Cardiac muscle cell (in vitro differentiated cells and primary cell): ENCODE measurements at places on chromosomes 2 and 18. TPM values are rescaled to one million over a fixed set of nuclear protein-coding genes. Genes with fewer than 3 reads are reported as not detected.
A peak's percentile ranks its signal among the peaks of the same experiment; 100 is the strongest.

GRCh38 chr18:64253222-64253621 is 104.3 kb upstream of the LINC00305 start:
- peak overlapping the region; percentile 42 for H3K27ac ChIP-seq
- DNase-seq, result no peak

- no peak overlapping the region for H3K27ac ChIP-seq
- H3K4me1 ChIP-seq, result no peaks in the 10 kb centered on the region
- no peaks in the 10 kb centered on the region for H3K36me3 ChIP-seq
- peak; percentile 91 for DNase-seq
- peak overlapping the region; percentile 19 for H3K4me3 ChIP-seq
These were observed 11.8 kb downstream of the GAREM2 start for GRCh38 chr2:26184555-26185303.

DNA sequence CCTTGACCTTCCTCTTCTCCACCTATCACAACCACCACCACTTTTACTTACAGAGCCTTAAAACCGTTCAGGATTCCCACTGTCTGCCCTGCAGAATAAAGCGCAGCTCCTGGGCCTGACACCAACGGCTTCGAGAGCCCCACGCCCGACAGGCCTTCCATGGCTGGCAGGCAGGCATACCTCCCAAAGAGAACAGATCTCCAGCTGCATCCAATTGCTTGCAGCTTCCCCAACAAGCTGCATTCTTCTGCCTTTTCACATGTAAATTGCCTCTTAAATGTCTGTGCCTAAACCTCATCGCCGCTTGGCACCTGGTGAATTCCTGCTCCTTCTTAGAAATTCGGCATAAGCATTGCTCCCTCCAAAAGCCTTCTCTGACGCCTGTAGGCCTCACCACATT is 31.5 kb upstream of the FAM124B start:
- H3K27ac ChIP-seq, result no peak overlapping the region
- no peaks in the 10 kb centered on the region for H3K27me3 ChIP-seq
- H3K4me1 ChIP-seq, result no peaks in the 10 kb centered on the region
- no peak overlapping the region for H3K4me3 ChIP-seq
- no peak for DNase-seq

DNA sequence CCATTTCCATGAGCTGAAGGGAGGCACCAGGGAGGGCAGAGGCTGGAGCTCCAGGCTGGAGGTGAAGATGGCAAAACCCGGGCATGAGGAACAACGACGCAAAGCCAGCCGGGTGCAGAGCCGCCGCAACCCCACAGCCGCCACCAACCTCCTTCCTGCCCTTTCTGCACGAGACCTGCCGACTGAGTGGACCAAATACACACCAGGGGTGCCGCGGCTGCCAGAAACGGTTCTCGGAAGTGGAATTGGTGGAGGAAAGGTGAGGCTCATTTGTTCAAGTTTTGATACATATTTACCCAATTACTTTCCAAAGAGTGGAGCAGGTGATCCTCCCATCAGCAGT is 8.4 kb upstream of the CIDEA start:
- H3K4me3 ChIP-seq, result no peak overlapping the region
- no peak overlapping the region for H3K27ac ChIP-seq
- H3K4me1 ChIP-seq, result no peaks in the 10 kb centered on the region
- peaks cover 46% of the 10 kb centered on the region for H3K27me3 ChIP-seq
- DNase-seq, result no peak

Gene GKN2
- total RNA-seq, result not detected in 2 replicates

Gene OSR1
- total RNA-seq, result 20.8 and 22.3 TPM in 2 replicates

DNA sequence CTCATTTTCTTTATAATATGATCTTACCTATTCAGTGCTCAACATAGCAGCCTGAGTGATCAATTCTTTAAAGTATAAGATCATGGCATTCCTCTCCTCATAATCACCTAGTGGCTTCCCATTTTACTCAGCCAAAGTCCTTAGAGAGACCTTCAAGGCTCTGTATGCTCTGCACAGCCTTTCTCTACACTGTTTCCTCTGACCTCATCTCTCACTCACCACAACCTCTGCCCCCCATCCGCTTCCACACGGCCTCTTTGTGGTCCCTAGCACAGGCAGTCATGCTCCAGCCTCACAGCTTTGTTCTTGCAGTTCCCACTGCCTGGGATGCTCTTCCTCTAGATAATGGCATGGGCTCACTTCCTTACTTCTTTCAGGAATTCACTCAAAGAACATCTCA is 109.2 kb downstream of the HIBCH start:
- no peak overlapping the region for H3K27ac ChIP-seq
- H3K4me1 ChIP-seq, result peaks cover 10% of the 10 kb centered on the region
- no peak for DNase-seq

- no peaks in the 10 kb centered on the region for H3K36me3 ChIP-seq
- H3K27ac ChIP-seq, result no peak overlapping the region
- H3K4me1 ChIP-seq, result no peaks in the 10 kb centered on the region
- DNase-seq, result no peak
- H3K27me3 ChIP-seq, result no peaks in the 10 kb centered on the region
These were observed 336.2 kb downstream of the EPHA4 start for GRCh38 chr2:221235941-221236340.

GRCh38 chr18:31101183-31102024 is 817 bp downstream of the DSC2 start:
- no peaks in the 10 kb centered on the region for H3K27me3 ChIP-seq
- peaks cover 16% of the 10 kb centered on the region for H3K4me1 ChIP-seq
- H3K27ac ChIP-seq, result peak overlapping the region; percentile 98
- peak overlapping the region; percentile 73 for H3K4me3 ChIP-seq

DNA sequence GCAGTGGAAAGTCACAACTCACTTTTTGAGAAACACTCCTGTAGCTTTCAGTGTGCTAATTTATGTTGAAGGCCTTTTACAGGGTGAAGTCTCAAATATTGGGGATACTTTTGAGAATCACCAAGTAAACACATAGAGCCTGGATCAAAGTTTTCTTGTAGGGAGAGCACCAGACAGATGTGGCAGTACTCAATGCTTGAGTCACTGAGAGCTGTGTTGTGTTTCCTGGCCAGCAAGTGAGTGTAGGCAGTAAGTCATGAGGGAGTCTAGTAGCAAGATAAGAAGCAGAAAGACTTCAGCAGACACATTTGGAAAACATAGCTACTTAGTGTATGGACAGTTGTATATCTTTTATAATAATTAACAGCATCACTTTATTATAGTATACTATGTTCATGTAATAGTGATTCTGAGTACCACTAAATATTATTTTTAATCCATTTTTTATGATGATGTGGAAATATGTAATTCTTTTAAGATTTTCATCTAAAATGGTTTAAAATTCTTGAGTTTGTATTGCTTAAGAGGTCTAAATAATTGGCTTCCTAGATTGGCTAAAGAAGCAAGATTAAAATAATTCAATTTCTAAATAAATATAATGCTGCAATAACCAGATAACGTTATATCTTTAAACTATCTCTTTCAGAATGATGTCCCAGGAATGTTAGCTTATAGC is 12.8 kb downstream of the PSMD1 start:
- DNase-seq, result peak; percentile 18
- no peak overlapping the region for H3K4me3 ChIP-seq
- H3K27me3 ChIP-seq, result no peaks in the 10 kb centered on the region
- H3K27ac ChIP-seq, result no peak overlapping the region

DNA sequence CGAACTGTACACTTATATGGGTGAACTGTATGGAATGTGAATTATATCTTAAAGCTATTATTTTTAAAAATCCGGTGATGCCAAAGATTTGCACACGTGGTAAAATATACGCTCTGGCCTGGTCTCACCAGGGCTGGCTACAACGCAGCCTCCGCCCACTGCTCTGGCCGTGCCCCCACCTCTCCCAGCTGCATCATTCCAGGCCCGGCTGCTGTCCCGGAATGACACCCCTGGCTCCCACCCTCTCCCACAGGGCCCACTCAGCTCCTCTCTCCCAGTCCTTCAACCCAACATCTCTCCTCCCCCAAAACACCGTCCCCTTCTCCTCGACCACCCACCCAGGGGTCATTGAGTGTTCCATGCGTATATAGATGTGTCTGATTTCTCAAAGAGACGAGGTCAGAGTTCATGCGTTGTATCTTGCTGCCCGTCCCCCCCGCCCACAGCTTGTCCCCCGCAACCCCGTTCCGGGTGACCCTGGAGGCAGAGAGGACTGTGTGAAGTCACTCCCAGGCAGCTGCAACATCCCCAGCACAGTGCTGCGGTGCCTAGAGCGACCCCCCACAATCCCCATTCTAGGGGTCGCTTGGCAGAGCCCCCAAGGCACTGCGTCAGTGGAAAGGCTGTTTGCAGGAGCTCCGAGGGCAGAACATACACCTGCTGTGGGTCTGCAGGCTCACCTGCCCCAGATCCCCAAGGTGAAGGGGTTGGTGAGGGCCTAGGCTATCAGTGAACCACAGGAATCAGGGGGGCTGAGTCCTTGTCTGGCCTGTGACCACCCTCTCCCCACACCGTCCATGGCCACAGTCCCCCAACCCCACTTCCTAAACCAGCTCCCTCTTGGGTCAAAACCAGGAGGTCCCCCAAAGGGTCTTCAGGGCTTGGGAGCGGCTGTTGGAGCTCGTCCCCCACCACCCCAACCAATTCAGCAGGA is 13.3 kb downstream of the DNMT3A start:
- no peak overlapping the region for H3K27ac ChIP-seq
- no peak for DNase-seq
- H3K4me1 ChIP-seq, result peaks cover 23% of the 10 kb centered on the region
- no peaks in the 10 kb centered on the region for H3K27me3 ChIP-seq
- no peaks in the 10 kb centered on the region for H3K36me3 ChIP-seq

Gene NGEF
- 2.1 and 2.9 TPM in 2 replicates for total RNA-seq

GRCh38 chr2:177211576-177212105 is 953 bp upstream of the HNRNPA3 start:
- H3K27ac ChIP-seq, result peak overlapping the region; percentile 99
- no peaks in the 10 kb centered on the region for H3K27me3 ChIP-seq
- peak overlapping the region; percentile 40 for H3K4me3 ChIP-seq
- H3K36me3 ChIP-seq, result peaks cover 10% of the 10 kb centered on the region
- DNase-seq, result no peak
- peaks cover 24% of the 10 kb centered on the region for H3K4me1 ChIP-seq

GRCh38 chr2:237473878-237474441 is 13.1 kb upstream of the MLPH start:
- peaks cover 5% of the 10 kb centered on the region for H3K4me1 ChIP-seq
- no peak overlapping the region for H3K4me3 ChIP-seq
- peaks cover 32% of the 10 kb centered on the region for H3K27me3 ChIP-seq
- no peak overlapping the region for H3K27ac ChIP-seq
- peak; percentile 64 for DNase-seq

- H3K27ac ChIP-seq, result no peak overlapping the region
- H3K27me3 ChIP-seq, result no peaks in the 10 kb centered on the region
- DNase-seq, result no peak
- H3K4me1 ChIP-seq, result peaks cover 18% of the 10 kb centered on the region
- H3K36me3 ChIP-seq, result no peaks in the 10 kb centered on the region
- H3K4me3 ChIP-seq, result no peak overlapping the region
These were observed 92.1 kb downstream of the ADAM23 start for GRCh38 chr2:206535260-206535986.

DNA sequence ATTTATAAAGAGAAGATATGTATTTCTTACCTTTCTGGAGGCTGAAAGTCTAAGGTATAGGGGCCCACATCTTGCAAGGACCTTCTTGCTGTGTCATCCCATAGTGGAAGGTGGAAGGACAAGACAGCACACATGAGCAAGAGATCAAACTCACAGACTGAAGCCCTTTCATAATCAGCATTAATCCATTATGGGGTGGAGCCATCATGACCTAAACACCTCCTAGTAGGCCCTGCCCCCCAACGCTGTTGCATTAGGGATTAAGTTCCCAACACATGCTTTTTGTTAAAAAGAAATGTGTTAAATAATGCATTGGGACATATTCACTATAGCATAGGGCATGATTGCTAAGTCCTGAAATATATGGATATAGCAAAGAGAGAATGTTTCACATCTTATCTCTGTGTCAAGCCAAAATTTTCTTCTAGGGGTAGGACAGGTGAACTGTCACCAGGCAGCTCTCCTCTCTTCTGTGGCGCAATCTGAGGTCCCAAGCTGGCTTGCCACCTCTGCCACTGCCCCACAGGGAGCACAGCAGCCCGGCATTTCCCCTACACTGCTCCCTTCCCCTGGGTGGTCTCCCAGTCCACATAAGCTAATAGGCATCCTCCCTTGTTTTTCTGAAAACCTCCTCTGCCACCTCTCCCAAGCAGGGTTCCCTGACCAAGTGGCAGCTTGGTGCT is 8.3 kb upstream of the CTIF start:
- H3K36me3 ChIP-seq, result no peaks in the 10 kb centered on the region
- no peak overlapping the region for H3K27ac ChIP-seq
- no peaks in the 10 kb centered on the region for H3K4me1 ChIP-seq
- no peak for DNase-seq
- no peaks in the 10 kb centered on the region for H3K27me3 ChIP-seq
- H3K4me3 ChIP-seq, result no peak overlapping the region

Gene MYOM1
- 209 and 219 TPM in 2 replicates for total RNA-seq

- H3K4me1 ChIP-seq, result no peaks in the 10 kb centered on the region
- no peak for DNase-seq
- no peaks in the 10 kb centered on the region for H3K36me3 ChIP-seq
- no peak overlapping the region for H3K27ac ChIP-seq
- H3K4me3 ChIP-seq, result no peak overlapping the region
- H3K27me3 ChIP-seq, result no peaks in the 10 kb centered on the region
These were observed 59.5 kb downstream of the LRRTM1 start for GRCh38 chr2:80244905-80245584.

Gene CD8A
- 0.07 TPM in 1 of 2 replicates, not detected in the other for total RNA-seq

DNA sequence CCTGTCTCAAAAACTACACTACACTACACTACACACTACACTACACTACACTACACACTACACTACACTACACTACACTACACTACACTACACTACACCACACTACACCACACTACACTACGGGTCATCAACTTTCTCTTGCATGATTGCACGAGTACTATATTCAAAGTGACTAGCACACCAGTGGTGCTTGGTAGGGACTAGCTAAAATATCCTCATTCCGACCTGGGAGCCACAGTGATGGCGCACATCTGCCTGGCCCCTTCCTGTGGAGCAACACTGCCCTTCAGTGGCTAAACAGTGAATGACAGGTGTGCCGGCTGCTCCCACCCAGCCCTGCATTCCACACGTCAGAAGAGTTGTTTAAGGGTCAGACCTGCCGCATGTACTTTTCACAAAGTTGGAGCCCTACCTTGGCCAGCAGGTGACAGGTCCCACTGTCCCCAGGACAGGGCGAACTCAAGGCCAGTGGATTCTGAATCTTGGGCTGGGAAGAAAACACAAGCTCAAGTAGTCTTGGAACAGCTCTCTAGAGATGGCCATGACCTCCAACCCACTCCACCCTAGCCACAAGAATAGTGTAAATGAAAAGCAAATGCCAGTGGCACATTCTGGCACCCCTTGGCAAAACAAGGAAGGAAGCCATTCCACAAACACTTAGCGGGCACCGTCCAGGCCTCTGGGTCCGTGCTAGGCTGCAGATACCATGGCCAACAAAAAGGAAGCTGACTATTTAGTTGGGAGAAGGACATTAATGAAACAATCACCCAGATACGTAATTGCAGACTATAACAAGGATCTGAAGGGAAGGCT is 79.7 kb upstream of the MSH2 start:
- no peaks in the 10 kb centered on the region for H3K27me3 ChIP-seq
- H3K36me3 ChIP-seq, result no peaks in the 10 kb centered on the region
- H3K4me1 ChIP-seq, result no peaks in the 10 kb centered on the region
- peak; percentile 81 for DNase-seq
- no peak overlapping the region for H3K27ac ChIP-seq
- no peak overlapping the region for H3K4me3 ChIP-seq
